Muscle of arm (tissue), 14 donors: ENCODE measurements at places on chromosomes 3 and 15. TPM values are rescaled to one million over a fixed set of nuclear protein-coding genes. Genes with fewer than 3 reads are reported as not detected.

DNA sequence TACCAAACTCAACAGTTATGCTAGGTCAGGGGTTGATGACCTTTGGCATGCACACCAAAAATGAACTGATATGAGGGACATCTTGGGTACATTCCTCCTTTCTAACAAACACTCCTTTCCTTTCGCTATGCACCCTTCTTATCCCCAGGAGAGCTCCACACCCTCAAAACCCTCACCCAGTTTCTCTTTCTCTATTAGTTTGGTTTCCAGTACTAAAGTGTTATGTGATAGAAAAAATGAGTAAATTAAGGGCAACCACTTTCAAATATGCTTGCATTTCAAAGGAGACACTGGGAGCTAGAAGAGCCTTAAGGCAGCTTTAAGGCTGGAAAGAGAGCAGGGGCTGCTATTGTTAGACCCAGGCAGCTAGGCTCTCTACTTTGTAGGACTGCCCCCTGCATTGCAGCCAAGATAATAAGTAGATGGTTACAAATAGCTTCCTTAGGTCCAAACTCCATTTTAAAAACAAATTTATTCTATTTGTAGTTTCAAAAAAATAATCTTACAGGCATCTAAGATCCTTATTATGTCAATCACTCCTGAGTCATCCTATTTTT, 244.3 kb downstream of the ZIC1 start:
- DNase-seq: no peak

- no peak for DNase-seq
Measured at GRCh38 chr3:151753846-151754245, 20.1 kb downstream of the AADACL2 start.

- no peak for DNase-seq
Measured at GRCh38 chr3:13950042-13950441, 70.2 kb upstream of the WNT7A start.

DNA sequence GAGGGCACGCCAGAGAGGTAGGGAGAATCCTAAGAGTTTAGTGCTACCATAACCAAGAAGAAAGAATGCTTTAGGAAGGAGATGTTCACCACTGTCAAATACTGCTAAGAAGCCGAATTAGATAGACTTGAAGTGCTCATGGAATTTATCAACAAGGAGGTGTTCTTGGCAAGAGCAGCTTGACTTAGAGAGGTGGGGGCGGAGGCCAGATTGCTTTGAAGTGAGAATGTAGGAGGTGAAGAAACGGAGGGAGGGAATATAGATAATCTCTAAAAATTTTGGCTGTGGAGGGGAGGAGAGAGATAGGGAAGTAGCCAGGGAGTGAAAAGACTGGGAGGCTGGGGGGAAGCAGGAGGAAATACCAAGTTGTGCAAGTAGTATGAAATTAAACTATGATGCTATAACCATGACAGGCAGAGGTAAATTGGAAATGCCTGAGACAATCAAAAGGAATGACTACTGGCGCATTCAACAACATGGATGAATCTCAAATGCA, 35.5 kb downstream of the GADL1 start:
- DNase-seq: no peak

GRCh38 chr15:98387866-98388265, 260.5 kb upstream of the IGF1R start:
- DNase-seq: no peak

- no peak for DNase-seq
Measured at GRCh38 chr3:35635926-35636683, 3.2 kb upstream of the ARPP21 start.

DNA sequence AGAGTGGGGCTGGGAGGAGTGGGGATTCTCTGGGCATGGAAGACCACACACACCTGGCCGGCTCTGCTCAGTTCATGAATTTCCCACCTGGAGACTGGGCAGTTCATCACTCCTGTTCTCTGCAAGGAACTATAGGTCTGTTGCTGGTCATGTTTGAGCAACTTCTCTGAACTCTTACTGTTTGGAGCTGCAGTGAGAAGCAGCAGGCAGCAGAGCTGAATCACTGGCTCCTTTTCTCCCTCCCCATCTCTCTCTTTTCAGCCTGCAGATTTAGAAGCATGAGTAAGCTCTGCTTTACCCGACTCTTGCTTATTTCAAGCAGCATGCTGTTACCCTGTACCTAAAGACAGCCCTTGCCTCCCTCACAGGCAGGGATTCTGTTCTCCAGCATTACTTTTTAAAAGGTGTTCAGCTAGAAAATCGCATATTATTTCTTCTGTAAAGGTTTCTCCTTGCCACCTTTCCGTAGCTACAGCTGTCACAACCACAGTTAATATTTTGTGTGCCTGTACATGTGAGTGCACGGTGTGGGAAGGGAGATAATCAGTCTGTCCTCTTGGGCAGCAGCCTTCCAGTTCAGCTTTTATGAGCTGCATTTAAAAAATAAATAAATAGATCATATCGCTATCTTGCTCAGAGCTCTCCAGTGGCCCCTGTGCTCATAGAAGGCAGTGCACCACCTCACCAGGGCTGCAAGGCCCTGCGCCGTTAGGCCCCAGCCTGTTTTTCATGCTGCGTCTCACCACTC, 131.6 kb downstream of the CHCHD6 start:
- DNase-seq: no peak

- DNase-seq: no peak
Measured at GRCh38 chr15:57718309-57718708, 11.8 kb downstream of the POLR2M start.

DNA sequence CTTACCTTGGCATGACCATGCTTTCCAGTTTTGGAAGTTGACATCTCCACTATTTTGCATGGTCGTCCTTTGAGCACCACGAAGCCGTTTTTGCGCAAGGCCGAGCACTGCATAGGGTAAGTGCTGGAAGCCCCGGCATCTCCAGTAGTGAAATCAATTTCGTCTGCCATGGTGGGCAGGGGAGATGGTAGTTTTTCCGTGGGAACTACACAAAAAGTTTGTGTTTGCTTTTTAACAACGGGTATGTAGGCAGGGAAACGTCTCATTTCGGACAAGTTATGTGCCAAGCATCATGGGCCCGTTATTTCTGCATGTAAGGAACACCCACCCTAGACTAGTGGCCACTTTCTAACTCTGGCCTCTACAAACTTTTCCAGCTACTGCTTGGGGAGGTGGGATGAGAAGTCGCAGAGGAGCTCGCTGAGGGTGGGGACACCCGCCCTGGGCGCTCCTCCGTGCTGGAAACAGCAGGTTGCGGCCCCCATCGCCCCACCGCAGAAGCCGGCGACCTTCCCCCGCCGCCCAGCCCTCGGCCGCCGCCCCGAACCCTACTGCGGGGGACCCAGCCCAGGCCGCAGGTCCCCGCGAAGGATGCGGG, 701 bp downstream of the EIF5A2 start:
- peak; percentile 12 for DNase-seq

STRIT1 gene
- polyA plus RNA-seq: 46.2 TPM

CHDH gene
- 1.2 TPM for polyA plus RNA-seq

MITF gene
- polyA plus RNA-seq: 11.1 TPM
